AG10803 (cell line): ENCODE measurements at places on chromosomes 12 and 14.

DNA sequence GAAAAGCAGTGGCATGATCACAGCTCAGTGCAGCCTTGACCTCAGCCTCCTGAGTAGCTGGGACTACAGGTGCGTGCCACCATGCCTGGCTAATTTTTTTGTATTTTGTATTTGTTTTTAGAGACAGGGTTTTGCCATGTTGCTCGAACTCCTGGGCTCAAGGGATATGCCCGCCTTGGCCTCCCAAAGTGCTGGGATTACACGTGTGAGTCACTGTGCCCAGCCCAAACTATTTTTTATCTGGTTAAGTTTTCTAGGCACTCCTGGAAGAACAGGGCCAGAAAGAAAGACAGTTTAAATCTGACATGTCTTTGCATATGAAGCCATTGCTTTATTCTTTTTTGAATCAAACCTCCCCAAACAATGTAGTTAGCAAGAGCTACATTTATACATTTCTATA lies 27.5 kb upstream of the PTGR2 start:
- DNase-seq = no peak

DNA sequence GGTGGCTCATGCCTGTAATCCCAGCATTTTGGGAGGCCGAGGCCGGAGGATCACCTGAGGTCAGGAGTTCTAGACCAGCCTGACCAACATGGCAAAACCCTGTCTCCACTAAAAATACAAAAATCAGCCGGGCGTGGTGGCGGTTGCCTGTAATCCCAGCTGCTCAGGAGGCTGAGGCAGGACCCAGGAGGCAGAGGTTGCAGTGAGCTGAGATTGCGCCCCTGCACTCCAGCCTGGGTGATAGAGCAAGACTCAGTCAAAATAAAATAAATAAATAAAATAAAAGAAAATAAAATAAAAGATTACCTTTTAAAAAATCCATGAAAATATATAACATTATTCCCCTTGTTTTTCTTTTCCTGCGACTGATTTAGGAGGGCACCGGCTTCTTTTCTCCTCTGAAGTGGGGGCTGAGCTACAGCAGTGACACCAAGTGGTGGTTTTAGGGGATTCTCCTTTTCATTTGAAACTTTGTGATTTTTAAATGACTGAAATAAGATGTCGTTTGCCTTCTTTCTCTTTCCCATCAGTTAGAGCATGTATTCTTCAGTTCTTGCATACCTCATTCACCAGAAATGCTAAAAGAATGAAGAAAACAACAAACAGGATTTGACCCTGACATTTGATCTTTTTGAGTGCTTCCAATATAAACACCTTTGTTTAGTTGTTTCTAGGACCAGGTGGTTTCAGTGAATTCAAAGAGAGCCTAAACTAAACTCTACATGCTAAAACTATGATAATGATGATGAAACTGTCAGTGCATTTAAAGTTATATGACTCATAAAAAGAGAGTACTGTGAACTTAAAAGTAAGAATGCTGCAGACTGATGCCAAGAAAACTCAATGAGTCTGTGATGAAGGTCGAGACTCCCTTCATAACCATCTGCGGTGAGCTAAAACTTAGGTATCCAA lies 22.6 kb upstream of the PKP2 start:
- DNase-seq = no peak

- DNase-seq = no peak
Observed at GRCh38 chr12:3775385-3776035, 22.6 kb upstream of the CRACR2A start.

DNA sequence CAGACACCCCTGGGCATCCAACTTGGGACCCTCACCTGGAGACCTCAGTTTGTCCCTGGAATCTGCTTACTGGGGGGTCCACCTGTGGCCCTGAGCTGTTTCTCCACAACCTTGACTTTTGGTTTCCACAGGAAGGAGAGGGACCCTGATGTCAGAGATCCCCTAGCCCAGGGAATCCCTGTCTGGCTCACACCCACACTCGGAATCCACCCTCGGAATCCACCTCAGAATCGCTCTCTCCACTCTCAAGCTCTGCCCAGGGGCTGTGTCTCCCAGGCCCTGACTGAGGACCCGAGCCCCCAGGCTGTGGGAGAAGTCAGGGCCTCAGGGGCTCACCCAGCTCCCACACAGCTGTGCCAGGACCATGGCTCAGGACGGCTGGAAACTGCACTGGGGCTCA lies 17.4 kb downstream of the LTBP2 start:
- DNase-seq = no peak

GRCh38 chr14:78088916-78089315 lies 81.3 kb upstream of the NRXN3 start:
- no peak for DNase-seq

GRCh38 chr14:103697603-103698379 lies 17.5 kb downstream of the XRCC3 start:
- no peak for DNase-seq

GRCh38 chr12:24997970-24998582 lies 49.2 kb upstream of the BCAT1 start:
- peak; percentile 33 for DNase-seq

GRCh38 chr12:105399428-105400081 lies 69.1 kb downstream of the C12orf75 start:
- DNase-seq = no peak

- DNase-seq = no peak
Observed at GRCh38 chr12:14362352-14362751, 3.1 kb upstream of the ATF7IP start.

DNA sequence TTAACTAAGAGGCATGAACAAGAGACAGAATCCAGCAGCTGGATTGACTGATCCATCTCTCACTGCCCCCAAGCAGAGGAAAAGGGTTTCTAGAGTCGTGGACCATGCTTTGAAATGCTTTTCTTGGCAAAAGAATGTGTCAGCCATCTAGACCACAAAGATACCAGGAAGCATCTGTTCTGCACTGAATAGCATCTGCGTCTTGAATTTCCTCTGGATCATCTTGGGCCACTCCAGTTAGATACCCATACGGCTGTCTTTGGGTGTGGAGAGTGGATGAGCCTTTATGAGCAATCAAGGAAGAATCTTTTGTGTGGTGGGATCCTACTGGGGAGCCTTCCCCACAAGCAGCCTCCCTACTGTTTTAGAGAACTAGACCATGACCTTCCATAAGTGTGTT lies 16.0 kb upstream of the RFX4 start:
- no peak for DNase-seq

DNA sequence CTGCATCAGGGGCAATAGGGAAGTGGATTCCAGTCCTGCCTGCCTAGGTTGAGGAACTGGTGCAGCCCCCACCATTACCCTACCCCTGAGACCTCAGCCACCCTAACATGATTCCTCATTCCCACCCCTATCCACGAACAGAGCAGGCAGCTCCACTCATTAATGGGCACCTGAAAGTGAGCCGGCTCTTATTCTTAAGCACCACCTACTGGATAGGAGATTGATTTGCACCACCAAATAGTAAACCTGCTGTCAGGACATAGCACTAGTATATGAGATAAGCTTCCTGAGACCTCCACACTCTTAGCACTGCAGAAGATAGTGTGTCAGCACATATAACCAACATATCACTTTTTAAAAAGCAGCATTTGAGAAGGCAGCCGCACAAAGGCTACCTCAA lies 573.2 kb downstream of the SOX5 start:
- DNase-seq = no peak

- DNase-seq = no peak
Observed at GRCh38 chr14:38233218-38233617, 22.7 kb downstream of the CLEC14A start.

DNA sequence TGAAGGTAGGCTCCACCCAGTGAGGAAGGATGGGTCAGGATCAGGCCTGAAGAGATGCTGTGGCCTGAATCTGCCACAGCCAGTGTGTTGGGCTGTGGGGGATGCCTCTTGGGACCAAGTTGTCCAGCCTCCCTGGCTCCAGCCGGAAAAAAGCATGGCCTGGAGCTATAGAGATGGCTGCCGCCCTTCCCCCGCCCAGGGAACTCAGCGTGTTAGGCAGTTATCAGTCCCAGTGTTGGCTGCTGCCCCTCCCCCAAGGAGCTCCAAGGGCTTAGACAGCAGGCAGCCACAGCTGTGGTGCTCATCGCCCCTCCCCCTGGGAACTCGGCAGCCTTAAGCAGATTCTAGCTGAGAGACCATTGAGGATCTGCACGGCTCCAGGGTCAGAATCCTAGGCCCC lies 158.0 kb downstream of the CAPZA3 start:
- DNase-seq = no peak

DNA sequence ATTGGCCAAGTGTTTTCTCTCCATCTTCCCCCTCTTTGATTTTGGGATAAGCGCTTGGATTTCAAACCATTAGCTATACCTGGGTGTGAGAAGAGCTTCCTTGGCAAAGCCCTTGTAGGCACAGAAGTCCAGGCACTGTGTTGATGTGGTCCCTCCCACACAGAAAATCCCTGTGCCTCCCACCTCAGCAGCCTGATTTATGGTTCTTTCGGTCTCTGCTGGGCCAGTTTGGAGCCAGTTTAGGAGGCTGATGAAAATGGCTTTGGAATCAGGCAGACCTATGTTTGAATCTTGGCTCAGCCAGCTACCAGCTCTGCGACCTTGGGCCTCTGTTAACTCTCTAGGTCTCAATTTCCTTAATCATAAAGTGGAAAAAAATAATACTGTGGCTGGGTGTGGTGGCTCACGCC lies 9.6 kb upstream of the IFT81 start:
- DNase-seq = no peak
